ENCODE measurements at places on chromosomes 2 and 18.
A peak's percentile ranks its signal among the peaks of the same experiment; 100 is the strongest.

- DNase-seq, result no peak
These were observed 329.9 kb downstream of the DYSF start for GRCh38 chr2:71783215-71783614.

DNA sequence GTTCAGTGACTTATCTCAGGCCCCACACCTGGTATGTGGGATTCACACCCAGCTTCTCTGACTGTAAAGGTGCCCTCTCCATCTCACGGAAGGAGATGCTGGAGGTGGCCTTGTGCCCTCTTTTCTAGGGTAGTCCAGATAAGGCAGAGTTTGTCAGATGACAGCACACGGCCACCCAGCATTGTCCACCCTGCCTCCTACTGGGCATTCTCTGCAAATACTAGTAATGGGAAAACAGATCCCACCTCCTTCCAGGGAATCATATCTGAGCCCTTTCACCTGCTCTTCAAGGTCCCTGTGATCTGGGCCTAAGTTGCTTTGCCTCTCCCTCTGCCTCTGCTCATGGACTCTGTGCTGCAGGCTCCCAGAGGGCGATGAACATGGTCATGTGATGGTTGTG is 214.7 kb downstream of the CLIP4 start:
- DNase-seq, result peak; percentile 49

- DNase-seq, result no peak
These were observed 33.9 kb upstream of the VIT start for GRCh38 chr2:36662638-36663037.

DNA sequence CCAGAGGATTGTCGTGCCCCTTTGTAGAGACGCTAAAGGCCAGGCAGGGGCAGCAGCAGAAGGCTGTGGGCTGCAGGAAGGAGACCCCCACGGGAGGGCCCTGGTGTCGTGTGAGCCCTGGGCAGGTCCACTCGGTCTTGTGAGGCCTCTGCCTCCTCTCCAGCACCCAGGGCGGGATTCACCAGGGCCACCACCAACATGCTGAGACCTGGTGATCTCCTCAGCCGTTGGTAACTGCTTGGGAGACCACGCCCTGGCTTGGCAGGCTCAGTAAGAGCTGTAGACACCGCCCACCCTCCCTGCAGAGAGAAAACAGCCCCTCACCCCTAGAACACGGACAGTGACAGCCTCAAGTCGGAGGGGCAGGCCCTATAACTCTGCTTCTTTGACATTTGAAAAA is 21.1 kb downstream of the MBP start:
- peak; percentile 83 for DNase-seq

DNA sequence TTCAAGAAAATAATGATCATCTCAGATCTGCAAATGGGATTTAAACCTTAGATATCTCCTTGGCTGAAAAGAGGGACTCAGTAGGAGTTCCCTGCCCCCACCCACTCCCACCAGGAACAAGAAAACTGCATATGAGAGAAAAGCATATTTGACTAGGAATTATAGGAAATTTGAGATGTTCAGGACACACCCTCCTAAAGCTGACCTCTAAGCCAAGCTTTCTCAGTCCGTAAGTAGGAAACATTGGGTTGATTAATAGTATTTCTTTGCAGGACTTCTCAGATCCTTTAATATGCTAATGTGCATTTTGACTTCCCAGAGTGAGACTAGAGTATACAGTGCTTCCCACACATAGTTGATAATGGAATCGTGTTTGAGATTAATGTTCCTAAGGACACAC is 47.8 kb upstream of the DAPL1 start:
- no peak for DNase-seq

- no peak for DNase-seq
These were observed 40.9 kb downstream of the DSG2 start for GRCh38 chr18:31538837-31539236.

DNA sequence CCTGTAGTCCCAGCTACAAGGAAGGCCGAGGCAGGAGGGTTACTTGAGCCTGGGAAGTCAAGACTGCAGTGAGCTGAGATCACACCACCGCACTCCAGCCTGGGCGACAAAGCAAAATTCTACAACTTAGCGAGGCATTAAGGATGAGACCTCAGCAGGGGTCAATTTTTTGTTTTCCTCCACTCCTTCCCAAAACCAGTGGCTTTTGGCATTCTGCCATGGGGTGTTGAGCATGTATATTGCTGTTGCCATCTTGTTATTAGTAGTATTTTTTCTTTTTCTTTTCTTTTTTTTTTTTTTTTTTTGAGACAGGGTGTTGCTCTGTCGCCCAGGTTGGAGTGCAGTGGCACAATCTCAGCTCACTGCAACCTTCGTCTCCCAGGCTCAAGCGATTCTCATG is 8.9 kb upstream of the GIGYF2 start:
- DNase-seq, result no peak

DNA sequence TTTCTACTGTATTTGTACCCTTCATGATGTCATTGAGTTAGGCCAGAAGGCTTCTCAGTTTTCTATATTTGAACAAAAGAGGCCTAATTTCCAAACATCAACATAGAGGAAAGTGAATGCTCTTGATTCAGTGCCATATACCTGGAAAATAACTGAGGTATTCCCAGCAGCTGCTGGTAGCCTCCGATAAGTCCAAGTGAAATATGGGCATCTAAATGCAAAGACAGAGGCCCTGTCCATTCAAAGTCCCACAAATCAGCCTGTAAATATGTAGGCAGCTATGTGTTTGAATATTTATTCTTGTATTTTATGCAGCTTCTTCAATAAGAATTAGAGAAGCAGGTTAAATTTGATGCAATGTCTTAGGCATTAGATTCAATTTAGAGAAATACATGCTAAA is 89.5 kb upstream of the DPP10 start:
- DNase-seq, result no peak

DNA sequence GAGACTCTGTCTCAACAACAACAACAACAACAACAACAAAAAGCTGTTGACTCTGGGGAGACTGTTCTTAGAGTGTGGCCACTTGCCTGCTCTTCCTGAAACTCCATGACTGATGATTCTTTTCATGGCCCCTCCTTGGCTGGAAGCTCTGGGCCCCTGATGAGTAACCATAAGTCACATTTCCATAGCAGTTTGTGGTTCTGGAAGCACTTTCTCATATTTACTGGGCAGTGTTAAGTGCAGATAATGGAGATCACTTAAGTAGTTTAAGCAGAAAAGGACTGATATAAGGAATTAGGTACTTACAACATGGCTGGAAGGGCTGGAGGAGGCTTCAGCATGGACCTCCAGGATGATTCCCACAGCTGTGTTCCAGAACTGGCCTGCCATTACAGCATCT is 147.3 kb upstream of the DLX2 start:
- no peak for DNase-seq

- DNase-seq, result peak; percentile 93
These were observed 13.8 kb downstream of the FOSL2 start for GRCh38 chr2:28406276-28407096.

- DNase-seq, result no peak
These were observed 84.5 kb downstream of the PRPF40A start for GRCh38 chr2:152632736-152633135.

DNA sequence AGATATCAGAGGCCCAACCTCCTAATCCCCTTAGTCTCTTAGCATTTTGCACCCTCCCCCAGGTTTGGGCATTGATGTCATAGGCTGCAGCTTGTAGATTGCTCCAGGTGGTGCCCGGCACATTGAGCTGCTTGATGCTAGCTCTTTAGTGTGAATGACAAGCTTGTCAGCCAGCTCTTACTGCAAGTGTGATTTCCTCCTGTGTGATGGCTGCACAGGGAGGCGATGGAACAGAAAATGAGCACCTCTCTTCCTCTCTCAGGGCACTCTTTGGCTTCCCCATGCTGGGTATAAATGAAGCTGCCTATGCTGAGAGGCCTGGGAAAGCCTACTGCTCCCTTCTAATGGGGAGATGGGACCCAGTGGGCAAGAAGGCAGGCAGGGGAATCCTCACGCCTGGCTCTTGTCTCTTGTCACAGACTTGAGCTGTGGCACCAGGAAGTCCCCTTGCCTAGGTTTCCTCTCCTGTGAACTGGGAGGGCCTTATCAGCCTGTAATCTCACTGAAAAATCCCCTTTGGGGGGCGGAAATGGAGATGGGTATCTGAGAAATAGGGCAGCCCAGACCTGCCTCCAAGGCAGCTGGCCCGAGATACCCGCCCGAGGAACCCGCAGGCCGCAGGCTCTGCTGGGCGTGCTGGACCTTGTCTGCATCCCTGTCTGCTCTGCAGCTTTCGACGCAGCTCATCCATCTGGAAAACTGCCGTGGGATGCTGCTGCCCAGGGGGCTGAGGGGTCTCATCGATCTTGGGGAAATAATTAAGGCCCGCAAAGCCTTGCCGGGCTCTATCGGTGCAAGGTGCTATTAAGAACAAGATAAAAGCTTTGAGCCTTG is 163.5 kb upstream of the CXCR4 start:
- DNase-seq, result no peak

DNA sequence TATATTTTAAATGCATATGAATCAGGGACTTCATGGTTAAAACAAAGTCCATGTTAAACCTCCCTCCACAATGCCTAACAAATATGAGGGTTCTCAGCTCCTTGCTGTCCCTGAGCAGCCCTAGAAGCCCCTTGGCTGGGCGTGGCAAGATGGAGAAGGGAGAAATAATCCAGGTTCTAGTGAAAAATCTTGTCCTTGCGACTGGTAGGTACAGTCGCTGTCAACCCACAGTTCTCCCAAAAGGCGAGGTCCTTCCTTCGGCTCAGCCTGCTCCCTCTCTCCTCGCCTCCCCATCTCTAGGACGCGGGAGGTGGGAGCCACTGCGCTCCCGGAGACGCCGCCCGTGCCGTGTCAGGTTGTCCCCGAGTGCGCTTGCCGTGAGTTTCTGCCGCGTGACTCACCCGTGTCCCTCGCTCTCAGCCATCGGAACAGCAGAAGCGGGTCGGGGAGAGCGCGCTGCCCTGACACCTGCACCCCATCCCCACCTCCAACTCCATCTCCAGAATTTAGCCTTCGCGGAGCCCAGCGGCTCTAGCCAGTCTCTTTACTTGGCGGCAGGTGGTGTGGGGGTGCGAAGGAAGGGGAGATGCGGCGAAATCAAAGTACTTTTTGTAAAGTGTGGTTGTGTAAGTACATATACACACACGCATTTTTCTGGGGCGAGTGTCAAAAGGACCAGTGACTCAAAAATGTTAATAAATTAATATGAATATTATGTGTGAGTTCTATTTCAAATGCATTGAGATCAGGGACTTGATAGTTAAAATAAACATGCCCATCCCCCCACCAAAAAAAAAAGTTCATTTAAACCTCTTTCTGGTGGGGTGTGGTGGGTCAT is 65.1 kb upstream of the TMEM17 start:
- DNase-seq, result no peak
